ENCODE measurements at places on chromosomes 1 and 21.

GRCh38 chr1:36204347-36204909 is 19.8 kb upstream of the THRAP3 start:
- no peak for DNase-seq

DNA sequence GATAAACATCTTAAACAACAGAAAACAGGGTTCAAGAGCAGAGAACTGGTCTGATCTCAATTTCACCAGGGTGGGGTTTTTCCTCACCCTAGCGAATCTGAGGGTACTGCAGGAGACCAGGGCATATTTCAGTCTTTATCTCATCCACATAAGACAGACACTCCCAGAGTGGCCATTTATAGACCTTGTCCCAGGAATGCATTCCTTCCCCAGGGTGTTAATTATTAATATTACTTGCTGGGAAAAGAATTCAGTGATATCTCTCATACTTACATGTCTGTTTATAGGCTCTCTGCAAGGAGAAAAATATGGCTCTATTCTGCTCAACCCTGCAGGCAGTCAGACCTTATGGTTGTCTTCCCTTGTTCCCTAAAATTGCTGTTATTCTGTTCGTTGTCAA is 84.1 kb downstream of the LYPLAL1 start:
- DNase-seq, result no peak

- DNase-seq, result peak; percentile 78
Measured at GRCh38 chr1:66652556-66652955, 99.7 kb upstream of the DYNLT5 start.

DNA sequence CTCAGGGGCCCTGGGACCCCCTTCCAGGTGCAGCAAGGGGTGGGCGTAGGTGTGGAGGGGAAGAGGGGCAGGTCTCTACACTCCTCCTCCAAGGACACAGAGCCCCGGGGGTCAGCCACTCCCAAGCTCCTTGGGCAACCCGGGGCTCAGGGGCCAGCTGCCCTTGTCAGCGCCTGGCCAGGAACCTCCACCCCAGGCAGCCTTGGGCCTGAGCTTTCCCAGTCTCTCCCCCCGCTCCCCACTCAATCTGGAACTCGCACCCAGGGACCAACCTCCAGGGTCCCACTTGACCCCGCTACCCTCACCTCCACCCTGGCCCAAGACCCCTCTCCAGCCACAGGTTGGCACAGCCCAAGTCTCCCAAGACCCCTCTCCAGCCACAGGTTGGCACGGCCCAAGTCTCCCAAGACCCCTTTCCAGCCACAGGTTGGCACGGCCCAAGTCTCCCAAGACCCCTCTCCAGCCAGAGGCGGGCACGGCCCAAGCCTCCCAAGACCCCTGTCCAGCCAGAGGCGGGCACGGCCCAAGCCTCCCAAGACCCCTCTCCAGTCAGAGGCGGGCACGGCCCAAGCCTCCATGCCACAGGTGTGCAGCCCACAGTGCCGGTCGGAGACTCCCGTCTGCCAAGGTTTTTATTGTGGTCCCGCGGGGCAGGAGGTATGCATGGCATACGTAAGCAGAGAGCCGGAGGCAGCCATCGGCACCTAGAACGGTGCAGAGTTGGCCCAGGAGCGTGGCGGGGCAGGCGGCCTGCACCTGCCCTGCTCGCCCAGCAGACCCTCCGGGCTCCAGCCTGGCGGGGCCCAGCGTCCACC is 3.0 kb downstream of the TNFRSF4 start:
- no peak for DNase-seq

DNA sequence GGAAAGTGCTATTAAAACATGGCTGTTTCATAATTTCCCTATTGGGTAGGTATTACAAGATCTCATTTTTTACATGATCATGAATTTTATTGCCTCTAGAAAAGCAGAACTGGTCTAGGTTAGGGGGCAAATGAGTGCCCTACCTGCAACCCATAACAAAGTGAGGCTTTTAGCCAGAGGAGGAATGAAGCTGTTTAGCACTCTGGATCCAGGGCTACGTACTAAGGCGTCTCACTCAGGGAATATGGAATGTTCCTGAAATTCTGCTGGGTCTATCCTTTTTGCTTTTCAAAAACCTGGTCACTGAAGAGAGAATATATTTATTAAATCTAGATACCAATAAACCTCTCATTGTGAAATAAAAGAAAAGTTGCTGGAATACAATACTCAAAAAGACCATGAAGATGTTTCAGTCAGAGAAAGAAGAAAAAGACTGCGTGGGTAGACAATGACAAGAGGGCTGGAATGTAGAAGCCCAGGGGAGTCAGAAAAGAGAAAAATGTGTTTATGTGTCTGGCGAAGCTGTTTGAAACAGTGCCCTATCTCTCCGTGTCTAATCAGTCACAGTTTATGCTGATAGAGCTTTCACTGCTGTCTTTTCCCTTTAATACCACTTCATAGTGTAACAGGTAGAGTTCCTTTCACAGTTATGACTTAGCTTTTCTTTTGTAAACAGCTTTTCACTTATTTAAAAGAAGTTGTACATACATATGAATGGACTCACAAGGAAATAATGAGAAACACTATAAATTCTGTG is 25.0 kb upstream of the SYDE2 start:
- DNase-seq, result no peak

DNA sequence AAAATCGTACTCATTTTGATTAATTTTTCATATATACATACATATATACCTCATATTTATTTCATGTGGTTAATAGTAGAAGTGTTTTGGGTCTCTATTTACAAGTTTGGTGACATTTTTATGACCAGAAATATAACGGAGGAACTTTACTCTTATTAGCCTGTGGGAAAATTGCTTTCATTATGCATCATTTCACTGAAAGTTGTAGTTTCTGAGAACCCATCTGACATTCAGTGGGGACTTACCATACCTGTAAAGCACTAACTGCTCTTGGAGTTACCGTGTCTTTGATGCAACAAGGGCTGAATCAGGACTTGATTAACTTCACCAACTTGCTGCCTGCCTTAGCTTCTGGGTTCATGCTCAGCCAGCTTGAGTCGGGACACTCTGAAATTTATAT is 49.9 kb upstream of the ITPKB start:
- no peak for DNase-seq
